Activated CD4-positive, alpha-beta T cell treated with anti-CD3 and anti-CD28 coated beads for 24 hours (primary cell): ENCODE measurements at places on chromosomes 6 and 20.

- no peak for DNase-seq
Measured at GRCh38 chr6:122511193-122511924, 39.8 kb upstream of the SERINC1 start.

DNA sequence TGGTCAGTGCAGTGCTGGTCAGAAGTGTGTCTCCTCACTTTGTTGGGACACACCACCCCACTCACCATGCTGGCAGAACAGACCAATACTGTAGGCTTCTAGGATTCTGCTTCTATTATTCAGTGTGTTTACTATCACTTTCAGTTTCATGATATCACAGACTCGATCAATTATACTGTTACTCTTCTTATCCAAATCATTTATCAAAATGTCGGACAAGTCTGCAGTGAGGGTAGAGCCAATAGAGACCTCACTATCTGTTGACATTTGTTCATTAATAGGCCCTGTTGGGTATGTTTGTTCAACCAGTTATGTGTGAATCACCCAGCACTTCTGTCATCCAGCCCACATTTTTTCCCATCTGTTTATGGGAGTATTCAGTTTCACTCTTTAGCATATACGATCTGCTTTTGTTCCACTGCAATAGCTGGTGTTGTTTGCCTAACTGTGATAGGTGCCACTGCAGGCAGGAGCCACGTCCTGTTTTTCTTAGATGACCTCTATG, 140.1 kb downstream of the NRN1 start:
- DNase-seq = no peak

DNA sequence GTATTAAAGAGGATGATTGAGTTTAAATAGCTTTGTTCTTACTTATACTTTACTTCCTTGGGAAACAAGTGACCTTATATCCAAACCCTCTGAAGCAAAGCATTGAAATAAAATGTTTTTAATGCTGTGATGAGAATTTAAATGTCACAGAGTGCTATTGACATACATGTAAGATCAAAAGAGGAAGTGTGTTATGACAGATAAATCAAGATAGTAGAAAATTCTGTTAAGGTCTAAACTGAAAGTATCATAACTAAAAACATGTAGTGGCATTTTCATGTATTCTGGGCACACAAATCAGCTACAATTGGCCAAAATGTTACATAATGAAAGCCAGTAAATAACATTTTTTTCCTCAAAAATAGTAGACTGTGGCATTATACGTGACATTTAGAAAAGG, 318.0 kb downstream of the GRIK2 start:
- DNase-seq = no peak

GRCh38 chr6:72080260-72080941, 194.1 kb downstream of the RIMS1 start:
- DNase-seq = no peak

- no peak for DNase-seq
Measured at GRCh38 chr6:88730611-88731011, 232.8 kb downstream of the RNGTT start.

DNA sequence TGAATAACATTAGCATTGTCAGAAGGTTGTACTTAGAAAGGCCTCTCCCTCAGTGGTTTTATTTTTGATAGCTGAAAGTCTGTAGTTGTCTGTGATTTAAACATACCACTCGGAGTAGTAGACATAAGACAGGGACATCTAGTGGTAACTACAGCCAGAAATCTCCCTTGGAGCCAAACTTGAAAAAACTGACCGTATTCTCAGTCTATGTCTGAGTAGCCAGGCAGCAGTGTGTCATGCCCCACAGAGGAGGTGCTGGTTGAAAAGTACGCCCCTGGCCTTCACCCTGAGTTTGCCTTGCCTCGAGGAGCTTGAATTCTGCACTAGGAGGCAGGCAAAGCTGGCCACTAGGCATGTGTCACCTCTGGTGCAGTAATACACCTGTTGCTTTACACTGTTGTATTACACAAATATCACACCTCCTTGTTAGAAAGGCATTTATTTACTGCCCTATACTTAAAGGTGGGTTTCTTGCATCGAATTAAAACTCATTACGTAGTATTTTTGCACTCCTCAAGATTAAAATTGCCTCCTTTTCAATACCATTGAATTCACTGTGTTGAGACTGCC, 20.8 kb downstream of the ZBTB2 start:
- DNase-seq = no peak

GRCh38 chr20:34736106-34736735, 32.1 kb downstream of the TP53INP2 start:
- no peak for DNase-seq

GRCh38 chr20:50762435-50763220, 31.2 kb downstream of the PARD6B start:
- DNase-seq = no peak

DNA sequence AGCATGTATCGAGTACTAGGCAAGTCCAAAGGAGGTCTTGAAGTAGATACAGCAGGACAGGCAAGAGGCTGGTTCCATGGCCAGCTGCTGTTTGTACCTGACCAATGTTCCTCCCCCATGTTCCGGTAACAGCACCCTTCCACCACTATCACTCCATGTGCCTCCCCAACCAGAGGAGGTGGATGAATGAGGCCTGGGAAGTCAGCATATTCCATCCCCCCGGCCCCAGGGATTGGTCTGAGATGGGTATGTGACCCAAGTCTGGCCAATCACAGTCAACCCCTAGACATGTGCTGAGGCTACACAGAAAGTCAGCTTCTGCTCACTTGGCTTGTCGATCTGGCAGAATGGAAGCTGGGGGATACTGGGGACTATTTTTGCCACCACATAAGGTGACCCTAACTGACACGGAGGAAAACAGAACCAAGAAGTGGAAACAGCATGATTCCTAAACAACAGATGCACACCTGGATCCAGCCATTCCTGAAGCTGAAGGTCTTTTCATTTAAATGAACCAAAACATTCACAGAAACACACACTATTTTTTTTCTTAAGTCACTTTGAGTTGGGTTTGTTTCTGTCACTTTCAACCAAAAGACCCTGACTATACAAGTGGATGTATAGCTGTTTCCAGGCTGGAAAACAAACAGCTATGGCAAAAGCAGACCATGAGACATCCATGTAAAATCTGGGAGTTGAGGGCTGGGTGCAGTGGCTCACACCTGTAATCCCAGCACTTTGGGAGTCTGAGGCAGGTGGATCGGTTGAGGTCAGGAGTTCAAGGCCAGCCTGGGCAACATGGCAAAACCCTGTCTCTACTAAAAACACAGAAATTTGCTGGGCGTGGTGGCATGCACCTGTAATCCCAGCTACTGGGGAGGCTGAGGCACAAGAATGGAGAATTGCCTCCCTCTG, 70.4 kb upstream of the PTPN1 start:
- no peak for DNase-seq

DNA sequence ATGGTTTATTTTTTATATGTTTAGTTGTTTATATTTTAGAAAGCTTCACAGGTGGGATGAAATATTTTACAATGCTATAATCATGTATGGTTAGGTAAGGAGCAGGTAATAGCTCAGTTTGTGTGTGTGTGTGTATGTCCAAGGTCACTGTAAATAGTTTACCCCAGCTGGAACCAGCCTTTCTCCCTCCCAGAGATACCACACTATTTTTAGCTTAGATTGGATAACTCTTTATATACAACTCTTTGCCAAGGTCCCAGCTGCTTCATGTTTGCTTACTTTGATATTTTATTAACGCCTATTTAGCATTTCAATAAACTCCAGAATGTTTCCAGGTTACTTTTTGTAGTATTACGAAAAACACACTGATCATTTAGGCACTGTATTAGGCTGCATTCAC, 1.8 kb upstream of the PEX7 start:
- DNase-seq = no peak

DNA sequence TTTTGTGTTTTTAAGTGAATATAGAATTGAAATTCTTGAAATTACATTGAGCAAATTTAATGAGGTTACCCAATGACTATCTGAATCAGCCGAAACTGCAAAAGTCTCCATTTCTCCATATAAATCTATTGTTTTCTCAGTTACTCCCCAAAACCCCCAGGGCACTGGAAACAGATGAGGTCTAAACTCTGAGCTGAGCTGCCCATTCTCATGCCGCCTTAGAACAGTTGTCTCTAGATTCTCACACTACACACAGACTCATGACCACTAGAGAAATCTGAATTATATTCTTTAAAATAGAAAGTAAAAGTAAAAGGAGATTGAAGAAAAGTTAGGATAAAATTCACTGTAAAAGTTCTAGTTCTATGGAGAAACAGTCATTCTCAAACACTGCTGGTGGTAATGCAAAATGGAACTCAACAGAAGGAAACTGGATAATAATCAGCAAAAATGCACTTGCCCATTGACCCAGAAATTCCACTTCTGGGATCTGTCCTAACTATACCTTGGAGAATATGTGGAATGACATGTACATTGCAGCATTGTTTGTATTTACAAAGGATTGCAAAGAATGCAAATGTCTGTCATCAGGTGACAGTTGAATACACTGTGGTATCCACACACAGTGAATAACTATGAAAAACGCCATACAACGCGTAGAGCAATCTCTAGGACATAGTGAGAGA, 125.5 kb downstream of the IPCEF1 start:
- DNase-seq = no peak

DNA sequence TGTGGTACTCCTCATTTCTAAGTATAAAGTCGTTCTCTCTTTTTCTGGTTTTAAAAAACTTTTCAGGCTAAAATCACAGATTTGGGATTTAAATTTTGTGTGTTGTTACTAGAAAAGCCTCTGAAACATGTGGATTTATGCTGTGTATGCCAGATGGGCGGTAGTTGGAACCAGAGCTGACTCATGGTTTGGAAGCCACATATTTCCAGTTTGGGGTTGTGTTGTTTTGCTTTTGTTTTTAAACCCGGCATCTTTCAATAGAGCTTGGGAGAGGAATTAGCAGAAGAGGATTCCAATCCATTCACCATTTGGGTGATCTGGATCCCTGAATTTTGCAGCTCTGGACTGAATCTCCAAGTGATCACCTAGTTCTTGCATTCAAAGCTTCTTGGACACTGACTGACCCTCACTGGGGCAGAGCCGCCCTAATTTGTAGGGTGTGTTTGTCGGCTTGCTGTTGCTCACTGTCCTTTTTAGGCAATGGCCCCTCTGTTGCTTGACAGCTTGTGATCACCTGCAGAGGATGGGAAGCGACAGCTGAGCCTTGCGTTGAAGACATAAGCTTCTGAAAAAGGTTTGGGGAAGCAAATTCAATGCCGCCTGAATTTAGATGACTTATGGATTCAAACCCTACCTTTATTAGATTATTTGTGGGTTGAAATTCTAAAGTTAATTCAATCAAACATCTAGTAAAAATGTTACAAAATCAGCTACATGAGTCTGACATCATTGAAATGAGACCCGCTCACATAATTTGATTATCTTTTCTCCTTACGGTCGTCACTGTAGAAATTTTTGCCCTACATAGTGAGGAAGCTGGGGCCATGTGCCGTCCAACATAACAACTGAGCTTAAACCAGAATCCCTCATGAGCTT, 79.9 kb upstream of the CD83 start:
- DNase-seq = no peak

GRCh38 chr20:44217342-44218092, 6.9 kb upstream of the OSER1 start:
- DNase-seq = peak; percentile 48

DNA sequence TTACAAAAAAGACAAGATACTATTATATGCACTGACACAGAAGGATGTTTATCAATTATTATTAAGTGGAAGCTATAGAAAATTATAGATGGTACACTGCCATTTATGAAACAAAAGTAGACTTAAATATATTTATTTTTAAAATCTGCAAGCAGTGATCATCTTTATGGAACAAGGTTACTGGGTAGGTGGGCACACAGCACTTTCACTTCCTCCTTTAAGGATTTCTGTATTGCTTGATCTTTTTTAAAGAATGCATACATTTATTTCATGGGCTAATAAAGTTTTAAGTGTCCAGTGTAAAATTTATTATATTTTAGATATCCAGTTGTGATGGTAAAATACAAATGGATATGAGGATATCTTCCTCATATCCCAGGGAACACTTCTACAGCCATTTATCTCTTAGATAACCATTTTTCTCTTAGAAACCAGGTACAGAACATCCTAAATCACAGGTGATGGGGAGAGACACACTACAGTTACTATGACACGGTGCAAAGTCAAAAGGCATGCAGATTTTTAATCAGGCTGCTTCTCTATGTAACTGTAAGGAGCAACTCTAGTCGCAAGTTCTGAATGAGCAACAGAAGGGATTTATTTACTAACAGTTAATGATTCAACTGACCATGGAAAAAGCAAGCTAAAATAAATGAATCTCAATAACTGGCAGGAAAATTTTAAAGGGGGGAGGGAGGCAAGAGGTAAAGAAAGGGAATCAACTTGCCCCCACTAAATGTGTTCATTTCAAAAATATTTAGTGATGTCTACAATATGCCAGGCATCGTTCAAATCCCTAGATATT, 2.2 kb downstream of the FBXL4 start:
- no peak for DNase-seq

DNA sequence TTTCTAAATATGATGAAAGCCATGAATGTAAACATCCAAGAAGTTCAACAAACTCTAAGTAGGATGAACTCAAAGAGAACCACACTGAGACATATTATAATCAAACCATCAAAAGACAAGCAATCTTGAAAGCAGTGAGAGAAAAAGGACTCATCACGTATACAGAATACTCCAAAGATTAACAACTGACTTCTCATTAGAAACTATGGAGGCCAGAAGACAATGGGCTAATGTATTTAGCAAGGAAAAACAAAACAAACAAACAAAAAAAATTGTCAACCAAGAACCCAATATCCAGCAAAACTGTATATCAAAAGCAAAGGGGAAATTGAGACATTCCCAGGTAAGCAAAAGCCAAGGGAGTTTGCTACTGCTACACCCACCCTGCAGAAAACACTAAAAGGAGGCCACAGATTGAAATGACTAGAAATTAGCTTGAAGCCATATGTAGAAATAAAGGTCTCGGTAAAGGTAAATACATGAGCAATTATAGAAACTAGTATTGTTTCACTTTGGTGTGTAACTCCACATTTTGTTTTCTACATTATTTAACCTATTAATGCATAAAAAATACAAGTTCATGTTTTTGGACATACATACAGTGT, 301.1 kb upstream of the QKI start:
- no peak for DNase-seq

- no peak for DNase-seq
Measured at GRCh38 chr6:38432479-38432878, 207.2 kb downstream of the BTBD9 start.

DNA sequence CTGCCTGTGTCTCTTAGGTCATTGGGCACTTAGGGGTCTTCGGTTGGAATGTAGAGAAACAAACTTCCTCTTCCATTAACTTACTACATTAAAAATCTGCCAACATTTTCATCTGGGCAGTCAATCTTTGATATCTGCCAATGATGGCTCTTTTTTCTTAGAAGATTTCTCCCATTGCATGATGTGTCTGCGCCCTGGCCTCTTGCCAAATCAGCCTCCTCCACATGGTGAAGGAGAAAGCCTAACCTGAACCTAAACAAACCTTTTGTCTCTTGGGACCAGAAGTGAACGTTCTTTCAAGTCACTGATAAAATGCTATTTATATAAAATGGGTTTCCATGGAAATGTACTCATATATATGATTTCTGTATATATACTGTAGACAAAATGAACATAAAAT, 998.9 kb upstream of the GJE1 start:
- DNase-seq = no peak
